ENCODE measurements at places on chromosomes 11 and 22. TPM values are rescaled to one million over a fixed set of nuclear protein-coding genes. Genes with fewer than 3 reads are reported as not detected.

DNA sequence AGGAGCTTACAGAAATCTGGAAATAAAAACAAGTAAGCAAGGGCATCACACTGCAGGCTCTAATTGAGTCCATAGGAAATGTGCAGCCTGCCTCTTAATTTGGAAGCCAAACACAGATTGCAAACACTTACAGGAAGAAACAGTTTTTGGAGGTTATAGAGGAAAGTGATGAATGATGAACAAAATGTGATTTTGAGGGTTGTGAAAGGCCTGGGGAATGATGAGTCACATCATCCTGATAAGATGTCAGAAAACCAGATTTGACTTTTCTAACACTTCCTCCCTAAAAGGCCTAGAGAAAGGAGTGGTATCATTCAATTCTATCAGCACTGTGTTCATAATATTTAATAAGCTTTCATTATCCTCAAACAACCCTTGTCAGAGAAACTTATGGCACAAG, 96.6 kb upstream of the POU2AF2 start:
- H3K36me3 ChIP-seq: no peaks in the 10 kb centered on the region
- H3K27me3 ChIP-seq: no peaks in the 10 kb centered on the region
- peak; percentile 3 for DNase-seq
- no peak overlapping the region for H3K27ac ChIP-seq

GRCh38 chr22:46058591-46059519, 81.9 kb upstream of the WNT7B start:
- no peak for DNase-seq
- H3K36me3 ChIP-seq: no peaks in the 10 kb centered on the region
- no peaks in the 10 kb centered on the region for H3K27me3 ChIP-seq
- H3K4me1 ChIP-seq: peaks cover 48% of the 10 kb centered on the region
- H3K4me3 ChIP-seq: no peak overlapping the region
- no peak overlapping the region for H3K27ac ChIP-seq

Gene MMP11
- total RNA-seq: 10.1 TPM

DNA sequence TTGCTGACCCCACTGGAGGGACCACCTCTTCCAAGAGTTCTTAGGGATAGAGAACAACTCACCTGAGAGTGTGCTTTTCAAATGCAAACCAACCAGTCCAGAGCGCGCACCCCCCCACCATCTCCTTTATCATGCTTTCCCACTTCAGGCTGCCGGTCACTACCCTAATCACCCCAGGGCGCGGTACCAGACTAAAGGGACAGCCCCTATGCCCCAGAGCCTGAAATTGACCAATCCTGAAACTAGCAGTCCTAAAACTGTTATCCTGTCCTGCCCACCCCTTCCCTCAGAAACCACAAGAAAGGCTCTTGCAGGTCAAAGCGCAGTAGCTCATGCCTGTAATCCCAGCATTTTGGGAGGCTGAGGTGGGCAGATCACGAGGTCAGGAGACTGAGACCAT, 37.0 kb downstream of the NEAT1 start:
- H3K27ac ChIP-seq: no peak overlapping the region
- no peak overlapping the region for H3K4me3 ChIP-seq
- H3K36me3 ChIP-seq: no peaks in the 10 kb centered on the region
- no peak for DNase-seq

Gene TMX2
- 66.3 TPM for total RNA-seq

Gene INS
- total RNA-seq: not detected

Gene METTL15
- total RNA-seq: 12.1 TPM

GRCh38 chr11:19905280-19905853, 192.7 kb downstream of the NAV2 start:
- no peaks in the 10 kb centered on the region for H3K27me3 ChIP-seq
- DNase-seq: peak; percentile 63
- H3K4me3 ChIP-seq: no peak overlapping the region
- H3K4me1 ChIP-seq: no peaks in the 10 kb centered on the region
- H3K27ac ChIP-seq: no peak overlapping the region
- H3K36me3 ChIP-seq: no peaks in the 10 kb centered on the region

Gene TEX54
- not detected for total RNA-seq

DNA sequence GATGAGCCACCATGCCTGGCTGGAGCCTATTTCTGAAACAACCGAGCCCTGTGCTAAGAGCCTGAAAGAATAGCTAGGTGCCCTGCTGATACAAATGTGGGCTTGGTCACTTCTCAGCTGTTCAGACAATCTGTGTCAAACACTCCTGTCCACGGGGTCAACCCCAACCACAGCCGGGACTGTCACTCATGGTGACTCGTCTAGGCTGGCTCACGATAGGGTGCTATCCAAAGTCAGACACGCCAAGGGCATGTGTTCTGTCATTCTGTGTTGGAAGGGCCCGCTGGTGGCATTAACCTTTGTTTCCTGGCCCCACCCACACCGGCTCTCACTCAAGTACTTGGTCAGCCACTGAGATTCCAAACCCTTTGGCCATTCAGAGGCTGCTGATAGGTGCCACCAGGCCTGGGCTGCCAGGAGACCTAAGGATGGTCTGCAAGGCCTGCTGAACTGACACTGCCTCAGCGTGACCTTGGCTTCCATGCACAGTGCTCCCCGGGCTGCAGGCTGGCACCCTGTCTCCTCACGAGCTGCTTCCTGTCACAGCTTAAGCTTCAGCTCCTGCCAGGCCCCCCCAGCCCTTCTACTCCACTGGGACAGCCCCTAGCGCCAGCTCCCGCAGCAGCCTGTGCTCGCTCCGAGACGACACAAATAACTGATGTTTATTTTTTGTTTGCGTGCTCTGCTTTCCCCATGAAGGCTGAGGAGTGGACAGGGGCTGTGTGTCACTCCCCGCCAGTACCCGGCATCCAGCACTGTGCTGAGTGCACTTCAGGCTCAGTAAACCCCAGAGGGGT, 14.2 kb upstream of the CDC42BPG start:
- no peak overlapping the region for H3K27ac ChIP-seq
- H3K4me3 ChIP-seq: no peak overlapping the region
- DNase-seq: no peak
- peaks cover 45% of the 10 kb centered on the region for H3K4me1 ChIP-seq
- no peaks in the 10 kb centered on the region for H3K27me3 ChIP-seq

GRCh38 chr11:88292171-88292843, 45.2 kb downstream of the CTSC start:
- H3K36me3 ChIP-seq: peaks cover 9% of the 10 kb centered on the region
- no peak overlapping the region for H3K4me3 ChIP-seq
- peak; percentile 57 for DNase-seq
- H3K27me3 ChIP-seq: no peaks in the 10 kb centered on the region
- H3K27ac ChIP-seq: no peak overlapping the region

- no peak overlapping the region for H3K4me3 ChIP-seq
- H3K27me3 ChIP-seq: no peaks in the 10 kb centered on the region
- no peak for DNase-seq
- no peaks in the 10 kb centered on the region for H3K36me3 ChIP-seq
- H3K27ac ChIP-seq: no peak overlapping the region
- H3K4me1 ChIP-seq: no peaks in the 10 kb centered on the region
Measured at GRCh38 chr22:17012267-17012666, 4.2 kb upstream of the GAB4 start.

DNA sequence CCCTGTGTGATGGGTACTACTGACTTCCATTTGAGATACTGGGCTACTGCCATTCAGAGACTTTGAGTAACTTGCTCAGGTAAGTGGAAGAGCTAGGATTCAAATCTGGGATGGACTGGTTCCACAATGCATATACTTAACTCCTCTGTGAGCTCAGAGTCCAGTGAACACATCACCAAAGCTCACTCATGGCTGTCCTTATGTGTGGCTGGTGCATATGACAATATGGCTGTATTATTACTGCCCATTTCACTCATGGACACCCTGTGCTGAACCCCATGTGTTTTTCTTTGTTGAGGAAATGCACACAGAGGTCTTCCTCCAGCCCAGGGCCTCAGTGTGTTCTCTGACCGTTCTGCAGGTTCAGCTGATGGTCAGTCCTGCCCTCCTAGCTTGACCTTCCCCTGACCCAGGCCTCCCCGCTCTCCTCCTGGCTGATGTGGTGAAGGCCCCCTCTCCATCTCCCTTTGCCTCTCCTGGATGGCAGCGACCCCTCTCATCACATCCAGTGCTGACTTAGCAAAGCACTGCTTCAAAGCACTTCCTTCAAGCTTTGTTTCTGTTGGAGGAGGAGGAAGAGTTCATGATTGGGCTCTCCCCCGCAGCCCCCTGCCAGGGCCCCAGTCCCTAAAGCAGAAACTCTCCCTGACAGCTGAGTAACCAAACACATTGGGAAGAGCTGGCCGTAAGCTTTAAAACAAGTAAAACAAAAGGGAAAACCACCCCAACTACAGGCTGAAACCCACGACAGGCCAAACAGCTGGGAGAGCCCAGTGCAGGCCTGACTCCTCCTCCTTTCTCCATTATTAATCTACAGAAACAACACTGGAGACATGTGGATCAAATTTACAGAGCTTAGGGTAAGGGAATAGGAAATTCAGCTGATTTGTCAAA, 101.2 kb downstream of the NAT10 start:
- DNase-seq: no peak
- no peak overlapping the region for H3K4me3 ChIP-seq
- no peaks in the 10 kb centered on the region for H3K36me3 ChIP-seq
- H3K4me1 ChIP-seq: no peaks in the 10 kb centered on the region

Gene NUP160
- 35.1 TPM for total RNA-seq

GRCh38 chr11:6652182-6652581, 3.4 kb downstream of the DCHS1 start:
- no peak for DNase-seq
- no peak overlapping the region for H3K4me3 ChIP-seq
- H3K36me3 ChIP-seq: no peaks in the 10 kb centered on the region
- H3K27me3 ChIP-seq: no peaks in the 10 kb centered on the region
- no peak overlapping the region for H3K27ac ChIP-seq

DNA sequence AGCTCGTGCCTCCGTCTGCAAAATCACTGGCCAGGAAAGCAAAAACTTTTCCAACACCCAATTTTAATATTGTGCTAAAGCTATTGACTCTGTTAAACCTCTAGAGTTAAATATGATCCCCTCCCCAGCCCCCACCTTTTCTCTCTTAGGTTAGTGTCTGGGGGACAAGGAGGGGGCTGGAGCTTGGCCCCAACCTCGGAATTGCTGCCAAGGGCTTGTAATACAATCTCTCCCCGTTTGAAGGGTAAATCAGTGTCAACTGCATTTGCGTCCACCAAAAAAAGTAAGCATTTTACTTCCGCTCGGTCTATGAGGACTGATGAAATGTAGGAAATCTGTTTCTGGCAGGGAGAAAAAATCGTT, at the start of gene GAS2:
Gene GAS2, plus strand, starts transcription at position 287 of the 363 bp plus-strand sequence. CDS start 8,259 bp downstream, outside the sequence.
- no peaks in the 10 kb centered on the region for H3K36me3 ChIP-seq
- peak within 1 kb of the TSS; percentile 14 for H3K4me3 ChIP-seq
- H3K27ac ChIP-seq: no peak within 1 kb of the TSS

DNA sequence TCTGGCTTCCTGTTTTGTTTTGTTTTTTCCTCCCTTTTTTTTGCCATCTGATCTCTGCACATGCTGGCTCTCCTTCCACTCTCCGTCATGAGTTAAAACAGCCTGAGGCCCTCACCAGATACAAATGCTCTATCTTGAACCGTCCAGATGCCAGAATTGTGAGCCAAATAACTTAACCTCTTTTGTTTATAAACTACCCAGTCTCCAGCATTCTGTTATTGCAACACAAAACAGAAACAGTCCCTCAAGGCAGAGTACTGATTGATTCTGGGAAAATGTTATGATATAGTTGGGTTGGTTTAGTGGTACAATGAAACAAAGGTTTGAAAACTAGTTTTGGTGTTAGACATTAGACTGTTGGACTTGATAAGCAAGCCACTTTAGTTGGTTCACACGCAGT, 1390.0 kb upstream of the RAG2 start:
- DNase-seq: peak; percentile 66
- peaks cover 25% of the 10 kb centered on the region for H3K4me1 ChIP-seq

DNA sequence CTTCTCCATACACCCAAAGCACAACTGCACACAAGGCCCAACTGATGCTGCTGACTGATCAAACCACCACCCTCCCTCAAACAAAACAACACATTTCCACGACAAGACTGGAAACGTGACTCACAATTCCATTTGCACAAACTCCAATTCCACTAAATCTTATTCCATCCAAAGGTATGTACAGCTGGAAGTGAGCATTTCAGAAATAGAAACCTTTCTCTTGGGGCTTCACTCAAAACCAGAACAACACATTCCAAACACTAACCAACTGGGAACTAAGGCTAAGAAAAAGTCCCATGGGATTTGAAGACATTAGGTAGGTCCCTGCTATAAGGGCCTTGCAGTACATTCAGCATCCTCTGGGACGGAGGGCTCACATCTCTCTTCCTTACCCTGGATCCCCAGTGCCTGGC, 19.6 kb downstream of the MORC2 start:
- no peak overlapping the region for H3K27ac ChIP-seq
- no peaks in the 10 kb centered on the region for H3K4me1 ChIP-seq
- no peak overlapping the region for H3K4me3 ChIP-seq
- no peak for DNase-seq

Gene GGT5
- total RNA-seq: 45.9 TPM

DNA sequence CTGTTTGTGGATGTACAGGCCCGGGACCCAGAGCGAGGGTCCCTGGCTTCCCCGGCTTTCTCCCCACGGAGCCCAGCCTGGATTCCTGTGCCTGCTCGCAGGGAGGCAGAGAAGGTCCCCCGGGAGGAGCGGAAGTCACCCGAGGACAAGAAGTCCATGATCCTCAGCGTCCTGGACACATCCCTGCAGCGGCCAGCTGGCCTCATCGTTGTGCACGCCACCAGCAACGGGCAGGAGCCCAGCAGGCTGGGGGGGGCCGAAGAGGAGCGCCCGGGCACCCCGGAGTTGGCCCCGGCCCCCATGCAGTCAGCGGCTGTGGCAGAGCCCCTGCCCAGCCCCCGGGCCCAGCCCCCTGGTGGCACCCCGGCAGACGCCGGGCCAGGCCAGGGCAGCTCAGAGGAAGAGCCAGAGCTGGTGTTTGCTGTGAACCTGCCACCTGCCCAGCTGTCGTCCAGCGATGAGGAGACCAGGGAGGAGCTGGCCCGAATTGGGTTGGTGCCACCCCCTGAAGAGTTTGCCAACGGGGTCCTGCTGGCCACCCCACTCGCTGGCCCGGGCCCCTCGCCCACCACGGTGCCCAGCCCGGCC, 16.7 kb upstream of the ACR start:
- H3K27ac ChIP-seq: no peak overlapping the region
- peaks cover 48% of the 10 kb centered on the region for H3K36me3 ChIP-seq
- no peak overlapping the region for H3K4me3 ChIP-seq

GRCh38 chr11:26700574-26701235, 21.2 kb downstream of the SLC5A12 start:
- no peak for DNase-seq
- no peaks in the 10 kb centered on the region for H3K36me3 ChIP-seq
- H3K4me1 ChIP-seq: no peaks in the 10 kb centered on the region
- no peak overlapping the region for H3K4me3 ChIP-seq

GRCh38 chr11:10412266-10412665, 42.8 kb upstream of the AMPD3 start:
- DNase-seq: no peak
- H3K4me3 ChIP-seq: no peak overlapping the region
- H3K27me3 ChIP-seq: peaks cover 5% of the 10 kb centered on the region
- H3K4me1 ChIP-seq: peaks cover 18% of the 10 kb centered on the region
- no peak overlapping the region for H3K27ac ChIP-seq

Gene HTR3B
- not detected for total RNA-seq

GRCh38 chr11:7080900-7081299, 7.9 kb upstream of the RBMXL2 start:
- no peak for DNase-seq
- no peak overlapping the region for H3K27ac ChIP-seq
- no peak overlapping the region for H3K4me3 ChIP-seq
- no peaks in the 10 kb centered on the region for H3K4me1 ChIP-seq
